ENCODE measurements at places on chromosomes 2 and 18.

GRCh38 chr2:231886071-231886681, 40.0 kb downstream of the NPPC start:
- DNase-seq: no peak

DNA sequence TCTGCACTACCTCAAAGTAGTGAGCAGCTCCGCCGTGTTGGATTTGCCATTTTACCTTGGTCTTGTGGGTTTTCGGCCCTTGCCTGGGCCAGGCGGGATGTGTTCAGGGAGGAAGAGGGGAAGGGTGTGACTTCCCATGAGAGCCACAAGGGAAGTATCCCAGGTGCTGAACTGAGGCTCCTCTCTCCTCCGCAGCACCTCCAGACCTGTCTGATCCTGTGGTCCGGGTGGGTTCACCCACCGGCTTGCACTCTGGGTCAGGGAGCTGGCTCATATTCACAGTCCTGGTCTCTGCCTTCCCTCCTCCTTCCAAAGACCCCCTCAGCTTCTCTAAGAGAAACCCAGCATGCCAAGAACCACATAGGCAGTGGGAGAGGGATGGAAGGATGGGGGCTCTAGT, 235.8 kb downstream of the SEPTIN10 start:
- DNase-seq: no peak

GRCh38 chr18:4878480-4878879, 318.6 kb downstream of the AKAIN1 start:
- DNase-seq: no peak

GRCh38 chr18:37251679-37252078, 313.9 kb downstream of the CELF4 start:
- DNase-seq: no peak

DNA sequence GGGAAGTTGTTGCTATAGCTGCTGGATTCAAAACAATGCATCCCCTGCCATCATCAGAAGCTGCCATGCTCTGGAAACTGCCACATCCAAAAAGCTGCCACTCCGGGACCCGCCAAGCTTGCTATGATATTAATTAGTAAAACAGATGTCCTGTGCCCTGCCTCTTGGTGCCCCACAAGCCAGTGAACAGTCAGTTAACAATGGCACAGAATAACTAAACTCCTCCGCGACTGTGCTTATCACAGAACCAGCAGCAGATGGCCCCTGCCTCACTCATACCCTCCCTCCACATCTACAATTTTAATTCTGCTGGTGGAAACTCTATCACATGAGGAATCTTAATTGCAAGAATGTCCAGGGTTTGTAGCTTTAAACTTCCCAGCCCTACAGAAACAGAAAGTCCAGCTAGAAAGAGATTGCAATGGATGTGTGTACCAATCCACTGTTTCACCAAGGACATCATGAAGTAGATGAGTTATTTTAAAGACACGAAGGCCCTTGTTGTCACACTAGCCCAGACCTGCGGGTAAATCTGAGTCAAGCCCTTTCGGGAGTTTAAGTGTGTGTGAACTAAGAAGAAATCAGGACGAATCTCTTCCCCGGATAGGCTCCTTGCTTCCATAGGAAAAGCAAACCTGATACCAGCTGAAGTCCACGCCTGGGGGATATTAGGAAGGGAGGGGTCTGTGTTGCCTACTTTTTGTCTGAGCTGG, 7.4 kb upstream of the ACYP2 start:
- no peak for DNase-seq

DNA sequence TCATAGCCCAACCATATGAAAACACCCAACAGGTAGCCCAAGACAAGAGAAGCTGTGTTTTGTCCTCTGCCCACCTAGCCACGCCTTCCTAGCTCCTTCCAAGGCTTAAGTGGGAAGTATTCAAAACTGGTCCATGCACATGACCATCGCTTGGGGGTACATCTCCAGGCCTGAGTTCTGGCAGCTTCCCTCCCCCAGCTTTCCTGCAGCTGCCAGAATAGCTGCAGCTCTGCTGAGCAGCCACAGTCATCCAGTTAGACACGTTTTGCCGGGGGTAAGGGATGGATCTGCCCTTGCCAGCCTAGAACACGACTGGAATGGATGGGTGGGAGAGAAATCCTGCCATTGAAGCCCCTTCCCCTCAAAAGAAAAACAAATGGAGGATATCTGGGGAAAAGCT, 166.8 kb downstream of the NRP2 start:
- DNase-seq: no peak

DNA sequence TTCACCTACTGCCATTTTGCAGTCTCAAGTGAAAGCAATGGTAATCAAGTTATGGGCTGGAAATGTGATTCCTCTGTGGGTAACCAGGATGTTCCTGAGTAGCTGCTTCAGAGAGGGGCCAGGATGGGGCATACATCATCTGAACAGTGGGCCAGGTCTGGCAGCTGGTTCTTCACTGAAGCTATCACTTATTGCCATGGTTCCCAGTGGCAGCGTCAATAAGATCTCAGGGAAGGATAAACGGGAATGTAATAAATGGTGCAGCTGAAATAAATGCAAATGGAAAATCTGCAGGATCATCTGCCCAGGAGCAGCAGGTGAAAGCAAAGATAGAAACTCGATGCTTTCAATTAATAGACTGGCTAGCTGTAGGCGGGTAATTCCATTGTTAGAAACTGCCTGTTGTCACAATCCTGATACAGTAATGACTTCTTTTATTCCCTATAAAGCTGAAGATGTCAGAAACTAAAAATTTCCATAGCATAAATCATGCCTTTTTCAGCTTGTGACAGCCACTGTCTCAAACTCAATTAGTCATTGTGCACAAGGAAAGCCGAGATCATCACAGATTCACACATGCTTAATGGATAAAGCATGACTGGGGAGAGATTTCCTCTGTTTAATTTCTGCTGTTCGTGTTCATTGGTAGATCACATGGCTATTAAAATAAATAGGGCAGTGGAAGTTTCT, 56.2 kb upstream of the CCDC85A start:
- DNase-seq: no peak

- DNase-seq: no peak
Measured at GRCh38 chr18:45666006-45666405, 50.7 kb downstream of the SLC14A2 start.

DNA sequence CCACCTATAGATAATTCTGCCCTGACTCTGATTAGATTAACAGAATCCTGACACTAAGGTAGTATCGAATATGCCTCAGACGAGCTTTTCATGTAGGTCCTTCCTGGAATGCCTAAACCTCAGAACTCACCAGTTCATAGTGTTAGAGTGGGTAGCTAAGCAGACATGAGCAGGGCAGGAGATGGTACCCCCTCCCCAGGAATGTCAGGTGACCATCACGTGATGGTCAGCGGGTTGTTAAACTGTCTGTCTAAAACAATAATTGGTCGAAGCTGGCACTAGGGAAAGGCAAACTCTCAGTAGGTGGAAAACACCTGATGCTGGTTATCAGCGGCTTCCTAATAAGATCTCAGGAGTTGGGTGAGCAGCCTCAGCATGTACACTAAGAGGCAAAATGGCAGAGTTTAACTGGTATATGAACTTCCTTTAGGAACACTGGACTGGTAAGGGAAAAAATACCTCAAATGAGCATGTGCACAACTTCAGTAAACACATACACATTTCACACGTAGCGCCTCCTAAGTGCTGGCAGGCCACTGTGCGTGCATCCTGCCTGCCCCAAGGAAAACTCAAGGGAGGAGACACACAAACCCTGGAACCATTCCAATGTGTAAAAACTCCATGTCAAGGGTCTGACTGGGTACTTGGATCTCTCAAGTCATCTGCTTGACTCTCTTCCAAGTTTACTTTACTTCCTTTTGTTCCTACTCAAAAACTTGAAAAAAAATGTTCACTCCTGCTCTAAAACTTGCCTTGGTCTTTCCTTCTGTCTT, 339.5 kb downstream of the GULP1 start:
- no peak for DNase-seq

- DNase-seq: no peak
Measured at GRCh38 chr2:231305221-231305620, 90.3 kb upstream of the B3GNT7 start.

- peak; percentile 12 for DNase-seq
Measured at GRCh38 chr2:41853427-41854191, 194.2 kb upstream of the PKDCC start.
